ENCODE measurements at places on chromosomes 12 and 14.

- DNase-seq: no peak
- H3K27me3 ChIP-seq: no peaks in the 10 kb centered on the region
- peaks cover 37% of the 10 kb centered on the region for H3K36me3 ChIP-seq
- peaks cover 6% of the 10 kb centered on the region for H3K4me1 ChIP-seq
These were observed 9.8 kb downstream of the RBP5 start for GRCh38 chr12:7118881-7119280.

DNA sequence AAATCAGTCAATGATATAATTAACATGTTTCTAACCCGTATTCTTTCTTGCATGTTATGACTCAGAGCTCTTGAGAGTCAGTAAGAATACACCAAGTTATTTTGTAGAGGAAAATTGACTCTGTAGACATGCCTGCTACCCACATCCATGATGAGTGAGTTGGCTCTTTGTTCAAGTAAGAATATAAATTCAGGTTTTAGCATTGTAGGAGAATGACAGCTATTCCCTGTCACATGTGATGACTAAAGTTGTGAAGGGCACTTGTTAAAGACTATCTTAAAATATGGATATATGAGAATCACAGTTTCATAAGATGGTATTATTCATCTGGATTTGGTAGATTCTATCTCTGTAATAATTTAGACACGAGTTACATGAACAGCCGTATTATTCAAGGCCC lies 209.1 kb downstream of the CCDC59 start:
- H3K27me3 ChIP-seq: no peaks in the 10 kb centered on the region
- H3K36me3 ChIP-seq: no peaks in the 10 kb centered on the region
- DNase-seq: no peak
- no peak overlapping the region for H3K4me3 ChIP-seq

DNA sequence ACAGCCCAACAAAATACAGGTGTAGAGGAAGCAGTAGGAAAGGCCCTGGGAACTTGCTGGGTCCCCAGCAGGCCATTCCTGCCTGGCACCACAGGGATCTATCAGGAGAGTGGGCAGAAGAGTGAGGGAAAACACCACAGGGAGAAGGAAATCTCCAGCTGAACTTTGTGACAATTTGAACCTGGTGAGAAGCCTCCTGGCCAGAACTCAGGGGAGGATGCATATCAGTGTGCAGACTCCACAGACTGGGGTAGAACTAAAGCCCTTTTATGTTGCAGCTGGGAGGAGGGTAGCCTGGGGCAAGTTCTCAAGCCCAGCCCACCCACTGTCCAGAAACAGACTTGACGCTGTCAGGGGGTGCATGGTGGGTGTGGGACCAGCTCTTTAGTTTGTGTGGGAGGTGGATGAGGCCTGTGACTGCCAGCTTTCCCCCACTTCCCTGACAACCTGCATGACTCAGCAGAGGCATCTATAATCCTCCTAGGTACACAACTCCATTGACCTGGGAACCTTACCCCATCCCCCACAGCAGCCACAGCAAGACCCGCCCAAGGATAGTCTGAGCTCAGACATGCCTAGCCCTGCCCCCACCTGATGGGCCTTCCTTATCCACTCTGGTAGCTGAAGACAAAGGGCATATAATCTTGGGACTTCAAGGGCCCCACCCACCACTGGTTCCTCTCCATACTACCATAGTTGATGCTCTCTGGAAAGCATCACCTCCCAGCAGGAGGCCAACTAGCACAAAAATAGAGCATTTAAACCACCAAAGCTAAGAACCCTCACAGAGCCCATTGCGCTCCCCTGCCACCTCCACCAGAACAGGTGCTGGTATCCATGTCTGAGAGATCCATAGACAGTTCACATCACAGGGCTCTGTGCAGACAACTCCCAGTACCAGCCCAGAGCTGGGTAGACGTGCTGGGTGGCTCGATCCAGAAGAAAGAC lies 28.9 kb downstream of the PNN start:
- DNase-seq: peak; percentile 73
- H3K36me3 ChIP-seq: no peaks in the 10 kb centered on the region
- no peak overlapping the region for H3K4me3 ChIP-seq
- H3K27ac ChIP-seq: no peak overlapping the region
- peaks cover 17% of the 10 kb centered on the region for H3K4me1 ChIP-seq

GRCh38 chr12:4960030-4960429 lies 50.3 kb downstream of the KCNA1 start:
- no peak for DNase-seq
- H3K27me3 ChIP-seq: no peaks in the 10 kb centered on the region
- no peaks in the 10 kb centered on the region for H3K4me1 ChIP-seq
- no peak overlapping the region for H3K27ac ChIP-seq
- no peaks in the 10 kb centered on the region for H3K36me3 ChIP-seq

- H3K27me3 ChIP-seq: no peaks in the 10 kb centered on the region
- peak; percentile 65 for DNase-seq
- H3K4me3 ChIP-seq: no peak overlapping the region
- H3K36me3 ChIP-seq: no peaks in the 10 kb centered on the region
- H3K4me1 ChIP-seq: peaks cover 9% of the 10 kb centered on the region
These were observed 54.5 kb upstream of the FRS2 start for GRCh38 chr12:69415471-69416275.

Data from MCF 10A (cell line).